ENCODE measurements at places on chromosomes 3 and 15.

DNA sequence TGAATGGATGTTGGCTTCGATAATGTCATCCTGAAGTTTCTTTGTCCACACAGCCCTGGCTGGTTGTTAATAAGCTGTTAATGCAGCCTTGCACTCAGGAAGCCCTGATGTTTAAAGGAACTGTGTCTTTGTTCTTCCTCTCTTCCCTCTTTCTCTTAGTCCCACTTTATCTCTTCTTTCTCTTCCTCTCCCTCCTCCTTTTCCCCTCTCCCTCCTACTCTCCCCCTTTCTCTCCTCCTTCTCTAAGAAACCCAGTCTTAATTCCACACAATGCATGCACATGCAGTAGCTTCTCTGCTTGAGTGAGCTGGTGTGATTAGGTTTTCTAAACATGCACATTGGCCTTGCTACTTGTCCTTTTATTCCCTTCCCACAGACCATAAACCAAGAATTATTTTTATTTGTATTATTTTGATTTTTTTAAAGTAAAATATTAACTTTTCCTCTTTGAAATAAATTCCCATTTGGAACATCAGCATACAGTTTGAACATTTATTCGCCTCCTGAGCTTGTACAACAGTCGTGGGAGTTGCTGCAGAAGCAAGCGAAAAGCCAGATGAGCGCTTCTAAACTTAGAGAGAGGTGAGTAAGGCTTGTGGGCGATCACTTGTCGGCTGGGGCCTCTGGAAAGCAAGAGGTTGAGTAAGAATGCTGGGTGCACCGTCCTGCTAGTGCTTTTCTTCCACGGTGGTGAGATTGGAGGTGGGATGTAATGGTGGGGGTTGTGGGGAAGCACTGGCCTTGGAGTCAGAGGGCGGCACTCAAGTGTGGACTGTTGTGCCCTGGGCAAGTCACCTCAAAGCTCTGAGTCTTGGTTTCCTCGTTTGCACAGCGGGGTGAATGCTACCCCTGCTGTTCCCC, 7.2 kb downstream of the GHRL start:
- no peak for DNase-seq

DNA sequence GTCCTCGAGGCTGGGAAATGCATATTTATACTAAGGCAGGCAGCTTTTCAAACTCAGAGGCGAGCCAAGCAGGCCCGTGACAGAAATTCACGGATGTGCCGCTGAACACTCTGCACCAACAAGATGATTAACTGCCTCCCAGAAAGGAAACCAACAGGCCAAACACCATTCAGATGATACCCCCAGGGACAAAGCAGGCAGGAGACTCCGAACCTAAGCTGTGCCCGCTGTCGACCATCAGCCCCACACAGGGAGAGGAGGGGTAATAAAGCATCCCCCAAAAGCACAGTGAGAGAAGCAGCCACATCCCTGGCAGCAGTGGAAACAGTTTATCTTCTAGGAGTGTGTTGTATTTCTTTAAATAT, 31.8 kb downstream of the ADAMTS17 start:
- no peak for DNase-seq

- no peak for DNase-seq
Measured at GRCh38 chr15:57356178-57356577, 20.1 kb upstream of the CGNL1 start.

- no peak for DNase-seq
Measured at GRCh38 chr3:50444213-50444612, 59.2 kb downstream of the CACNA2D2 start.

GRCh38 chr3:189038773-189039745, 132.7 kb upstream of the TPRG1 start:
- no peak for DNase-seq

DNA sequence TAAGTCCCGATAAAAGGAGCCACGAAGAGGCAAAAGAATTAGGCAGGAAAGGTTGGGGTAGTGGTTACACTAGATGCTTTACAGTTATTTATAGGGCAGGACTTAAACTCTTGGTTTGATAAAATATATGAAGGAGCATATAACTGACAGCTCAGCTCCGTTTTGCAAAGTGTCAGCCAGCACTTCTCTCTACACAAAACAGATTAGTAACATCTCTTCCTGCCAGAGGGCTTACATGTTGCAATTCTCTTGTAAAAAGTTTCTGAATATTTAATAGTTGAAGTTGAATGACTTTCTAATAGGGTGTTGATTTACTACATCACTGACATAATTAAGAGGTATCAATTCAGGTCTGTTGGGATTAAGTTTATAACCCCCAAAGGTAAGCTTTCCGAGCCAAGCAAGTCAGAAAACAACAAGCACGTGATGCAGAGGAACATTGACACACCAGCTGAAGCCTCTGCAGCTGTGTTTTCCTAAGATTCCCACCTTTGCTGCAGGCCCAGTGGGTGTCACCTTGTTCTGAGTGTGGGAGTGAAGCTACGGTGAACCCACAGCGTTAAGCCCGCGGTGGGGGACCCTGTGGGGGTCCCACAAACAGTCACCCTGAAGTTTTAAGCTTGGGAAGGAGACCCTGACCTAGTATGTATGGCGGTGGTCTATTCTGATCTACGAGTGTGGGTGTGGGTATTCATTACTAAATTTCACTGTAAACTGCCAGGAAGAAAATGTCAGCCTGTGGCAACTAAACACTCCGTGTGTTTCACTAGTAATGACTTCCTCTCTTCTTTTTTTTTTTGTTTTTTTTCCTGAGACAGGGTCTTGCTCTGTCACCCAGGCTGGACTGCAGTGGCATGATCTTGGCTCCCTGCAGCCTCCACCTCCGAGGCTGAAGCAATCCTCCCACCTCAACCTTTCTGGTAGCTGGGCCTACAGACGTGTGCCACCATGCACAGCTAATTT, 22.0 kb upstream of the ATP13A3 start:
- no peak for DNase-seq

DNA sequence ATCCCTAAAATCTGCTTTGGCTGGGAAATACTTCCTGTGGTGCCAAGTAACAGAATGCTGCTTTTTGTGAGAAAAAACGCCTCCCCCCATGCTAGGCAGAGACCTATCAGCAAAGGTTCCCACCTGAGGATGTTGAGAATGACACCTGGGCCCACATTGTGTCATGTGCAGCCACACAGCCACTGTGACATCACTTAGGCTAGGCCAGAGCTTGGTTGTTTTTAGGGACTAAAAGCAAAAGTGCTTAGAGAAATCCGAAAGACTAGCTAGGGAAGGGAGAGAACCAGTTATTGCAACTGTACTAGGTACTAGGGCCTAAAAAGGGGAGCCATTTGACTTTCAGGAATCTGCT, 6.2 kb downstream of the ZDHHC3 start:
- DNase-seq, result no peak

DNA sequence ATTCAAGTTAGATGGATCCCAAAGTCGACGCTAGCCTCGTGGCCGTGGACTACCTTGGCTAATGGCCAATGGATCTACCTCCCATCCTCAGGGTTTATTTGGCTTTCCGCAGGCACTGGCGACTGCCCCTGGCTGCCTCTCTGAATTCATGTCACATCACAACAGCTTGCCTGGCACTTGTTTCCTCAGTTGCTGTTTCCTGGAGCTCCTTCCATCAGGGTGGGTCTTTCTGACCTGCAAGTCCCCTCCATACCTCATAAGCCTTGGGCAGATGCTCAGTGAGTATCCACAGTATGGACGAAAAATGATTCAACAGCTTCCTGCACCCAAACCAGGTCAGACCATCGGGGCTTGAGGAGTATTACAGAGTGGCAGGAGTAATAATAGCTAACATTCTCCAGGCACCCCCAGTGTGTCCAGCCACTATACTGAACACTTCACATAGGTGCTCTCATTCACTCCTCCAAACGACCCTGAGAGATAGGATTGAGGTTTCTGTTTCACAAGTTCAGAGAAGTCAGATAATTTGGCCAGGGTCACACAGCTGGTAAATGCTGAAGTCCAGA, 311.5 kb downstream of the TLE3 start:
- DNase-seq, result no peak

GRCh38 chr15:81294516-81294880, 29.4 kb downstream of the STARD5 start:
- no peak for DNase-seq

GRCh38 chr3:113953677-113954076, 5.9 kb downstream of the ZDHHC23 start:
- DNase-seq, result no peak
